ENCODE measurements at places on chromosomes 7 and 10.
A peak's percentile ranks its signal among the peaks of the same experiment; 100 is the strongest.

DNA sequence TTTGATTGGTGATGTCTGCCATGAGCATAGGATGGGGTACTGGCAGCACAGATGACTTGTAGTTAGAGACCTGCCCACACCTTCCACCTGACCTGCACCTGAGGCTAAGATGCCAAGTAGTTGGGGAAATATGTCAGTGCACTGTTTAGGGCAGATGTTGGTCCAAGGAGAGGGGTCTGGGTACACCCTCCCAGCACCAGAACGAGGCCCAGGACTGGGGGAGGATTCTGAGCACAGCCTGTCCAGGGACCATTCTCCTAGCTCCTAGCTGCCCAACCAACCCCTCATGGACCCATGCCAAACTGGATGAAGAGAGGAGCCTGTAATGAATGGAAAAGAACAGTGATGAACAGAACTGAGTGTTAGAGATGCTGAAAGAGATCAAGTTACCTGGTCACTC is 28.0 kb downstream of the FRMPD2 start:
- DNase-seq: no peak

DNA sequence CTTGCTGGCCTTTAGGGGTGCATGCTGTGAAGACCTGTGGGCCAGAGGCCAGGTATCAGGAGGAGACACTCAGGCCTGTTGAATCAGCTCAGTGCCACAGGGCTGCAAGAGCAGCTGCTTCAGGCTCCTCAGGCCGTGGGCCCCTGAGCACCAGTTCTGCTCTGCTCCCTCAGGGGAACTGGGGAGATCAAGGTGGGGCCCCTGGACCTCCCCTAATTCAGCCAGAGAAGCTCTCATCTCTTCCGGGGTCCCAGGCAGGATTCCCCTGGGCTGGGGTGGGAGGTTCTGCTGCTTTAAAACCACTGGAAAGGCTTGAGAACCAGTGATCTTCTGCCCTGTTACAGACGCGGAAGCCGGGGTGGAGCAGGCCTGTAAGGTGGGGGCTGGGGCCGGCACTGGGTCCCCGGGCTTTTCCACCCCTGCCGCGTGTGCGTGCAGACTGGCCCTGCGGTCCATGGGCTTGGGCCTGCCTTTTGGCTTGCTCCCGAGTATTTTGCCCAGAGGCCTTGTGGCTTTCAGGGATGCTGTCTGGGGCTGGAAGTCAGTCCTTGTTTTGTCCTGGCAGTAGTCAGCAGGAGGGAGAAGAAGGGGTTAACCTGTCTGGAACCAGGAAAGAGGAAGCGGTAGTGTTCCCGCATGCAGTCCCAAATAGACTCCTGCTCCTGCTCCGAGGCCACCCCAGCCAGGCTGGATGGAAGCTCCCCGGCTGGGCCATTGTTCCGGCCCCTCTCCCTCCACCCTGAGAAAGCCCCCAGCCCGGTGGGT is 74.3 kb downstream of the LHPP start:
- DNase-seq: no peak

DNA sequence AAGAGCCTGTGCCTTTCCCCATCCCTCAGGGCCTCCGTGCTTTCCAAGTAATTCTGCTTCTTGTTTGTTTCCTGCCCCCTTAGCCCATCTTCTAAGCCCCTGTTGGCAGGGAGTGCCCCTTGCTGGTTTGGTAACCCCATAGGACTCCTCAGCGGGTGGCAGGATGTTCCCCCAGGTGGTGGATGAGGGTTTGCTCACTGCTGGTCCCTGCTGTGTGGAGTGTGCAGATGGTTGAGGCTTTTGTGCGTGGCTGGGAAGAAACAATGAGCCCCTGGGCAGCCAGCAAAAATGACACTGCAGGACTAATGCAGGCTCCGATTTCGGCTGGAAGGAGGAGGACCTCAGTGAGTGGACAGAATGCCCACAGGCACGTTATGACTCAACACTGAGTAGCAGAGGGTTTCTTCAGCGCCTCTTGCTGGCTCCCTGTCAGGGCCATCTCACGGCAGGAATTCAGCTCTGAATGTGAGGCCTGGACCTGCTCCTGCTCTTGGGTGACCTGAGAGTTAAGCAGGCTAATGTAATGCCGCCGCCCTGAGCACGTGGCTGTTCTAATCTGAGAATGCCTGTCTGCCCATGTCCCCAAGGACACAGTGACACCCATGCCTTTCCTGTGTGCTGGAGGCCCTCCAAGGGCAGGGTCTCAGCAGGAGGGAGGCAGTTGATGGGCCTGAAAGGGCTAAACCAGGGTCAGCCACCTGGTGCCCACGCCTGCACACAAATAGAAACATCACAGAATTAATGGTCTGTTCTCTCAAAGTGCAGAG is 16.6 kb downstream of the BAG3 start:
- no peak for DNase-seq

GRCh38 chr7:157506268-157506667 is 169.5 kb downstream of the DNAJB6 start:
- no peak for DNase-seq

GRCh38 chr7:142228537-142229104 is 29.2 kb downstream of the PRSS58 start:
- DNase-seq: no peak

- no peak for DNase-seq
Observed at GRCh38 chr10:43110338-43111071, 27.7 kb upstream of the CSGALNACT2 start.

DNA sequence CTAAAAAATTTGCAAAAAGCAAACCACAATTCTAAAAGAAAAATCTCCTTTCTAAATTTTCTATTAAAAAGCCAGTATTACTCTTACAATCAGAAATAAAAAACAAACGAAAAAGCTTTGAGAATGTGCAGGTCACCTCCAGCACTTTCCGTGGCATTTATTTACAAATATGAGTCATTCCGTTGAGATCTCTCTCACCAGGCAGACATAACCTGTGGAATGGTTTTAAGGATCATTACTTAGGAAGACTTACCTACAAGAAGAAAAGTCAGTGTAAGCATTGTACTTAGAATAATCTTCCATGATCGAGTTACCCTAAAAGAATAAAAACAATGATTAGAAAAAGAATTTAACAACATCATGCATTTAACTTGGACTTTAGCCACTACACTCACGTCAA is 3.3 kb downstream of the SUN3 start:
- DNase-seq: no peak

DNA sequence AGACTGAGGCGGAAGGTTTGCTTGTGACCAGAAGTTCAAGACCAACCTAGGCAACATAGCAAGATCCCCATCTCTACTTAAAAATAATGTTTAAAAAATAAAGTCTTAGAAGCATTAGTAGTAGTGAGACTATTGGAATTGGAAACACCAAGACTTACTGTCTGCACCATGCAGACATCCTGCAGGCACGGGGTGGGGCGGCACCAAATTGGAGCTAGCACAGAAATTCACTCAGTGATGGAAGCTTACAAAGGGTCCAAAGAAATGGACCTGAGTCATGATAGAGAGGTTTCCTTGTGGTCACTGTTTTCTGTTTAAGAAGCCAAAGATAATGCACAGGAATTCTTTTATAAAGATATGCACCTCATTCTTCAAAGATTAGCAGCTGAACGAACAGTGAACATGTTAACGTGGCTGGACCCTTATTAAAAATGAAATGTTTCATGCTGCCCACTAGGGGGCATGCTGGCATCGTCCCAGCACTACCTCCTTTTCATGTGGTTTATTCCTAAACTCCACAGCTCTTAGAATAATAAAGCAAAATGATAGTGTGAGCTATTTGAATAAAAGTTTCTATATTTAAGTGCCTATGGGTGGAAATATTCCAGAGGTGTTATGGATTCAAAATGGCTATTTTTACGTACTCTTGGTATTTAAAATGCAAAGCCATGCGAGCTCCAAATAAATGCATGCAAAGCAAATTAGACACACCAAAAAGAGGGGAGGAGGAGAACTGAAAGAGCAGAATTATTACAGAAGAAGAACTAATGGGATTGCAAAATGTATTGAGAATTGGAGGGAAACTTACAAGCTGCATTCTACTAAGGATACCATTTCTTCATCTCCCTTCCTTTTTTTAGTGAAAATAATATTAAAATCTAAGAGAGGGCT is 28.6 kb downstream of the PDSS1 start:
- DNase-seq: no peak

GRCh38 chr10:104291439-104291951 is 22.5 kb downstream of the GSTO2 start:
- DNase-seq: peak; percentile 82

- no peak for DNase-seq
Observed at GRCh38 chr7:128322040-128322643, 21.6 kb downstream of the RBM28 start.

GRCh38 chr7:78780560-78780959 is 672.9 kb downstream of the MAGI2 start:
- no peak for DNase-seq

GRCh38 chr10:106424054-106424453 is 740.5 kb downstream of the SORCS1 start:
- DNase-seq: no peak

DNA sequence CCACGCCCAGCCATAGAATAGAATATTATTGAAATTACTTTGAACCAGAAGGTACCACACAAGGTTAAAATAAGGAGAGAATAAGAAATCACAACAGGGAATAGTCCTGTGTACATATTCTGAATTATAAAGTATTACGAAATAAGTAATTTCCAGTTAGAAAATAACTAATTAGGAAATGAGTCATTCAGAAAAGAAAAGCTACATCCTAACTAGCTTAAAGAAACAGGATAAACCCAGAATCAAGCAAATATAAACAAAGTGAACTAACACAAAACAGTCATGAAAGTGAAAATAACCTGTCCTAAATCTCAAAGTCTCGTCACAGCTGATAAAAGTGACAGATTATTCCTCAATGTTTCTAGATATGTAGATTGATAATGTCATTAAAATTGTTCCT is 74.8 kb upstream of the NEBL start:
- DNase-seq: no peak

DNA sequence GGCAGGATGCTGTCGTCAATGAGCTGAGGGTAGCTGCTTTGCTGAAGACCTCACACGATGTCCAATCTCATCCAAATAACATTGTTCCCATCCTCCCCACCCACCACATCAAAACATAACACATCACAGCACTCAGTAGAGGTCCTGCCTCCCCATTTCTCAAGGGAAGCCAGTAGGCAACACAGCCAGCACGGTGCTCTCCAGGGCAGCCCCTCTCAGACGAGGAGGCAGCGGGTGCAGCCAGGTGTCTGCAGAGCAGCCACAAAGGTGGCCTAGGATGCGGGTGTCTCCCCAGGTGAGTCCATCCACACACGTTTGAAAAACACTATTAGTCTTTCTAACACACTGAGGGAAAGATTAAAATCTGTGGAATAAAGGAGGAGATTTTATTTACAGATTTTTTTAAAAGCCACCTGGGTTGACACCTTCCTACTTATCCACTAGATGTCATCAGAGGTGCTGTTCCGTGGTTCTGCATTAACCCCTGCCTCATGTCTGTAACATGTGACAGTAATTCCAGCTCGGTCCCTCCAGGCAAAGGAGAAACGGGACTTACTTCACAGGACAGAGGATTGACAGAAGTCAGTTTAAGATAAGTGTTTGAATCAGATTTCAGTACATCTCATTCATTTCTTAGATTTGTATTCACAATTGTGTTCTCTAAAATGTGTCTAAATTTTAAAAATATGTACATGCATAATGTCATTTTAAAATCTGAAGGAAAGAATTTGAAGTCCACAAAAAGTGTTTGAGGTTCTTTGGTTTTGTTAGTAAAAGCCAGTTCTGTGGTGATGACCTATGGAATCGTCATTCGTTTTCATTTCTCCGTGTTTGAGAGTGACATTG is 68.0 kb downstream of the LANCL2 start:
- DNase-seq: no peak

DNA sequence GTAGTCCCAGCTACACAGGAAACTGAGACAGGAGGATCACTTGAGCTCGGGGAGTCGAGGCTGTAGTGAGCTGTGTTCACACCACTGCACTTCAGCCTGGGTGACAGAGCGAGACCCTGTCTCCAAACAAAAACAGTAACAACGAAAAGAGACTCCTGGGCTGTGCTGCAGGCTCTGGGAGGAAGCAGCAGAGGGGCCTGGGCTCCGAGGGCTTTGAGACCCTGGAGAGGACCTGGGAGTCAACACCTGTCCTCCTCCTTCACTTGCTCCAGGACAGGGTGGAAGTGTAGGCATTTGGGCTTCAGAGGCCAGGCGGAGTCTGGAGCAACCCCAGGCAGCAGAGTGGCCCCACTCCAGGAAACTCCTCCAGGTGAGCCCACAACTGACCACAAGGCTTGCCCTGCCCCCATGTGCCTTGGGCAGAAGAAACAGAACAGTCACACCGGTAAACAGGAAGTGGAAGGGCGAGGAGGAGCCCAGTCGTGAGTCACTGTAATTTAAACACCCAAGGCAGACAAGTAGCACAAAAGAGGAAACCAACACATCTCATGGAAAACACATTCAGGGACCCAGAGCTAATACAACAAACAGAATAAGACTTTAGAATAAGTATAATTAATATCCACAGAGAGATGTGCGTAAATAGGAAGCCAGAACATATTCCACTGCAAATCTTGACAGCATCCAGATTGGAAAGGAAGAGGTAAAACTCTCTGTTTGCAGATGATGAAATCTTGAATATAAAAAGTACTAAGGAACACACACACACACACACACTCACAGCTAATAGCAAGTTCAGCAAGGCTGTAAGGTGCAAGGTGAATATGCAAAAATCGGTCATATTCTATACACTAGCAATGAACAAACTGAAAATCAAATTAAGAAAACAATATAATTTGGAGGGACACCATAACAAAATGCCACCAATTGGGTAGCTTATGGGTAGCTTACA is 20.5 kb upstream of the RASGEF1A start:
- DNase-seq: no peak

All from stimulated activated CD4-positive, alpha-beta T cell treated with anti-CD3 and anti-CD28 coated beads, Interleukin-1b, Interleukin-23, amount 100 ng/mL, for 24 hours (primary cell).